ENCODE measurements at places on chromosomes 1 and 21.

DNA sequence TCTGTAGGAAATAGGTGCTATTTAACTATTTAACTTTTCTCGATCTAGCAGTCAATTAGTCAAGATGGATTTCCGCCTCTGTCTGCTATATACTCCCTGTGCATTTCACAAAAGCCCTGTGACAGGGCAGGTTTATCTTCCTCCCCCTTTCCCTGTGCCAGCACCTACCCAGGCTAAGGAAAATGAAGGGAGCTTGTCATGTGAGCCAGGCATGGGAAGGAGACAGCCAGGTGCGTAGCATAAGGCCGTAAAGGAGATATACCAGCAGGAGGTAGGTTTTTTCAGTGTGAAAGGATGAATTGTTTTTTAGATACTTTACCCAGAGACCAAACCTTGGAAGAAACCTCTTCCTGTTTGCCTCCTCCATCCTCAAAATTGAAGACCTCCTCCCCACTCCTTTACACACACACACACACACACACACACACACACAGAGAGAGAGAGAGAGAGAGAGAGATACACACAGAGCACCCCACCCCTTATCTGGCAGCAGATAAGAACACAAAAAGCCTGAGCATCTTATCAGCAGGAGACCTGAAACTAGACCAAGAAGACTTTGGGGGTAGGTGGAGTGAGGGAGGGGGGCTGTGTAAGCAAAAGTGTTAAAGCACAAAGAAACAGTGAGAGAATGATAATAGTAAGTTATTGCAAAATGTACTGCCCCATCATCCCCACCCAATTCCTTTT is 12.0 kb upstream of the TARBP1 start:
- DNase-seq: peak; percentile 39

GRCh38 chr1:97337250-97338030 is 583.4 kb downstream of the DPYD start:
- no peak for DNase-seq

- DNase-seq: peak; percentile 79
Observed at GRCh38 chr1:243849421-243850201, 432 bp downstream of the AKT3 start.

- no peak for DNase-seq
Observed at GRCh38 chr1:231934797-231935196, 308.2 kb downstream of the DISC1 start.

DNA sequence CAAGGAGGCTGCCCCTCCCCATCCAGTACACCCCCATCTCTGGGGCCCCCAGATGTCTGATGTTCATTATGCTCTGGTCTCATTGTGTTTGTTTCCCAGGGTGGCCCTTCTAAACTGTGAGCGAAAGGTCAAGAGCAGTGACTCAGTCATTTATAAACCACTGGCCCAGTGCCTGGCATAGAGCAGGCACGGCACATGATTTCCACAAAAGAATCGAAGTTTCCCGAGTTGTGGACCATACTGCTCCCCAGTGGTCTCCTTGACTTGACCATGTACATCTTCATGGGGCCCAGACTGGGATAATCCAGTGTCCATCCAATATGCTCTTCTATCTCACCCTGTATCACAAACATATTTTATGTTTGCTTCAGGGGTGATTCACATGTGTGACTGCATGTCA is 153.3 kb downstream of the NR5A2 start:
- no peak for DNase-seq

GRCh38 chr1:232471250-232471649 is 158.7 kb downstream of the SIPA1L2 start:
- no peak for DNase-seq

DNA sequence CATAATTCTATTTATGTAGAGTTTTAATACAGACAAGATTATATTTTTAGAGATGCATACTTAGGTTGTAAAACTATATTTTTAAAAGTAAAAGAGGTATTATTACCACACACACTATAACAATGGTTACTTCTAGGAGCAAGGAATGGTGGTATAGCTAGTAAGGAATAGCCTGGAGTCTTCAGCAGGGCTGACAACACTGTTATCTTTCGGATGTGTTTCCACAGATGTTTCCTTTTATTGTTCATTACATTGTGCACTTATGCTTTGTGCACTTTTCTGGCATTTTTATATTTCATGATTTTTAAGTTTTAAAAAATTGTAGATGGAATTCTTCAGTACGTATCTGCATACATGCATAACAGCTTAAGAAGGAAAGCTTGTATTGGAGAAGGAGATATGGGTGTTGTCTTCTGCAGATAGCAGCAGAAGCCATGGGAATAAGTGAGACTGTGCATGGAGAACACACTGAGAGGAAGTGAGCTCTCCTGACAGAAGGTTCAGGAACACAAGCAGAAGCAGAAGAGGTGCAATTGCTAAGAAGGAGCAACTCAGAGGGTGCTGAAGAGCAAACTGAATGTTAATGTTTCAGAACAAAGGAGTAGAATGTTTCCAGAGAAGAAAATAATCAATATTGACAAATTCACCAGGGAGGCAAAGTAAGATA is 91.8 kb downstream of the UCHL5 start:
- DNase-seq: no peak

- no peak for DNase-seq
Observed at GRCh38 chr1:233516732-233517131, 97.2 kb upstream of the KCNK1 start.

GRCh38 chr21:42042651-42043050 is 28.5 kb upstream of the UMODL1 start:
- DNase-seq: no peak

DNA sequence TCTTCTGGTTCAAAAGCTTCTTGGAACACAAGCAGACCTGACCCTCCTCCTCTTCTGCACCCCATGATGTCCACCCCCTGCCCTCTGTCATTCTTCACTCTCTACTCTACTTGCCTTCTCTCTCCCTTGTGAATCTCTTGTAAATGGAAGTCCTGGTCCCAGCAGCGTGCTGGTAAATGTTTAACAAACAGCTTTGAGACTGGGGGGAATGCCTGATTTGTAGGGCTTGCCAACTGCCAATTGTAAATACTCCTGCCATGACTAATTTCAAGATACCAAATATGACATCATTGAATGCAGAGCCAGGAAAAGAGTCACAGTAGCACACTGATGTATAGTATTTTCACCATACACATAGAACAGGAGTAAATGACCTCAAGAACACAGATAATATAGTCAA is 40.9 kb upstream of the LRRN2 start:
- no peak for DNase-seq

GRCh38 chr21:42425591-42425990 is 21.9 kb downstream of the UBASH3A start:
- DNase-seq: no peak
